ENCODE measurements at places on chromosomes 4 and X.

GRCh38 chr4:103802766-103803165 is 83.0 kb upstream of the TACR3 start:
- no peak for DNase-seq

- DNase-seq: no peak
Measured at GRCh38 chr4:184568770-184569169, 80.5 kb downstream of the CASP3 start.

DNA sequence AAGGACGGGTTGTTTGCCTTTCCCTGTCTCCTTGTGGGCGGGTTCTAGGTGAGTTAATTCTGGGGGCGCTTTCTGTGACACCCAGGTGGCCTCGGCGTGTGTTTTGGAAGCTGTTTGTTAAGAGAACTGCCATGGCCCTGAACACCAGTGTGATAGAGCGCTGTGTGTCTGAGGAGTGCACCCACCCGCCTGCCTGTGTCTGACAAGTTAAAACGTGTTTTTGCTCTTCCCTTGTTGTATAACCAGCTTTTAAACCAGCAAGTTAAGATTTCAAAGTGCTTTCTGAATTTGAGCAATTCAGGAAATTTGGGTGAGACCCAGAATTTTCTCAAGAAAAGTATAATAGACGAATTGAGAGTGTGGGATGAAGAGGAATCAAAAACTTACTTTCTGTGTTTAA is 55.2 kb upstream of the HGFAC start:
- DNase-seq: no peak

- DNase-seq: peak; percentile 58
Measured at GRCh38 chr4:87465739-87466366, 43.5 kb downstream of the NUDT9 start.

GRCh38 chr4:139454111-139455045 is at the start of gene RAB33B:
RAB33B (plus strand) TSS chr4:139454121; CDS start chr4:139454196, 75 bp downstream.
- DNase-seq: peak; percentile 92

DNA sequence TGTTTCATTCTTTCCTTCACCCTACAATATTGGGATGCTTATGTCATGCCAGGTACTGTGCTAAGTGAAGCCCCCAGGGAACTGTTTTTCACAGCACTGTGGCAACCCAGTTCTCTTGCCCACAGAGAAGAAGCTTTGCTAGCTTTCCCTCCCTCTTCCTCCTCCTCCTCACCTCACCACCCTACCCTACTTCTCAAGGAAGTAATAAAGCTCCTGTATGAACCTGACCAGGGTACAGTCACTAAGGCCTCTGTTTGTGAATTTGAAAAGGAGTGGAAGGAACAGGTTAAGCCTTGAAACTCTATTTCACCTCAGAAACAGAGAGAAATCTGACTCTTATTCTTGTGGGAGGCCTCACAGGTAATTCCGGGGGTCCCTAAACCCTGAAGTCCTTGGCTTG is 219.4 kb upstream of the RADX start:
- DNase-seq: no peak

DNA sequence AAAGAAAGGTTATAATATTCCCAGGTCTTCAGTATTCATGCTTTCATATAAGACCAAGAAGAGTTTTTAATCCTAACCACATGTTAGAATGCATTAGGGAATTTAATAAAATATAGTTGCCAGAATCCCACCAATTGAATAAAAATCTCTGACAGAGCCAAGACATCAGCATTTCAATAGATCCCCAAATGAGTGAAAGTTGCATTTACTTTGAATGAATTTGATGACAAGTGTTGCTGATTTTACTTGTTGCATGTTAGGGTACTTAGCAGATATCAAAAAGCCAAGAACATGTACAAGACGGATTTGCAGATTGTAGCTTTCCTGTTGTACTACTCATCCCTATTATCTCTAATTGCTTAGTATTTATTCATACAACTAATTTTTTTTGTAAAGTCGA is 39.9 kb upstream of the PRR27 start:
- no peak for DNase-seq

GRCh38 chr4:156575430-156576073 is 396.0 kb downstream of the PDGFC start:
- peak; percentile 52 for DNase-seq

- peak; percentile 78 for DNase-seq
Measured at GRCh38 chr4:13905543-13905942, 278.0 kb upstream of the BOD1L1 start.

- DNase-seq: peak; percentile 86
Measured at GRCh38 chrX:150155436-150156035, 207.6 kb upstream of the MAMLD1 start.

- DNase-seq: no peak
Measured at GRCh38 chr4:22877486-22878052, 184.8 kb downstream of the GBA3 start.

DNA sequence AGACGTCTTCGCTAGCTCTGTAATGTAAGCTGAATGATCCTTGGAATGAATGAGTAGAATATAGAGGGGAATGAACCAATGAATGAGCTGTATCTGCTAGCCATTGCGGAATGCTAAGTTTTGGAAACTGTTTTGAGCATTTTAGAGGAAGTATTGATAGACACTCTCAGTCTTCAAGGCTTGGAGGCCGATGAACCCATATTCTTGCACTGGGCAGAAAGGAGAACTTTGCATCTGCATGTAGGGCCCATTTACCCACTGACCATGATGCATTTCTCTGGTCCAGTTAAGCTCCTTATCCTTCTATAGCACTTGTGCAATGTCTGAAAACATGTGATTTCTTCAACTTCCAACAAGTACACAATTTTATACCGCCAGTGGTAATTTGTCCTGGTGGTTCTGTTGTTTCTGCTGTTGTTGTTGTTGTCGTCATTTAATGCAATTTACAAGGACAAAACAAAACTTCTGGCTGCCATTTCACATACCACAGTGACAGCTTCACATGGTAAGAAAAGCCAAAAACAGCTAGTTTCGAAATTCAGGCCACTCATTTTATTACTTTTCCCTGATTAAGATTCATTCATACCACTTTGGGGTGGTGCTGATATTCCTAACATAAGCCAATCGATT is 85.0 kb upstream of the MTM1 start:
- no peak for DNase-seq

GRCh38 chrX:129786210-129786651 is 6.5 kb downstream of the SASH3 start:
- DNase-seq: no peak

DNA sequence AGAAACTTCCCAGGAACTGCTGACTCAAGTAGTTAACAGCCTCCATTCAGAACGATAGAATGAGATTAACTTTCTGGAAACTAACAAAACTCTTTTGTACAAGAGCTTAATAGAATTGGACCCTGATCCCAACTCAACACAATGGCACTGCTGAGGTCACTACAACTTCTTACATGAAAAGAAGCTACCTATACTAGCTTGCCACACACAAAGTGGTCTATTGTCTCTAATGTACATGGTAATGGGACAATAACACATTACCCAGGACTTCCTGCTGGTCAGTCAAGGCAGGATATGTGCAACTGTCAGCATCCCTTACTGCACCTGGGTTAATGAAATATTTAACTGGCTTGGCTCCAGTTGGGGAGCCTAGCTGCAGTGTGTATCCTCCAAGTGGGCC is 56.2 kb downstream of the BRCC3 start:
- no peak for DNase-seq

- peak; percentile 10 for DNase-seq
Measured at GRCh38 chr4:185726931-185727330, 85.1 kb downstream of the SORBS2 start.

DNA sequence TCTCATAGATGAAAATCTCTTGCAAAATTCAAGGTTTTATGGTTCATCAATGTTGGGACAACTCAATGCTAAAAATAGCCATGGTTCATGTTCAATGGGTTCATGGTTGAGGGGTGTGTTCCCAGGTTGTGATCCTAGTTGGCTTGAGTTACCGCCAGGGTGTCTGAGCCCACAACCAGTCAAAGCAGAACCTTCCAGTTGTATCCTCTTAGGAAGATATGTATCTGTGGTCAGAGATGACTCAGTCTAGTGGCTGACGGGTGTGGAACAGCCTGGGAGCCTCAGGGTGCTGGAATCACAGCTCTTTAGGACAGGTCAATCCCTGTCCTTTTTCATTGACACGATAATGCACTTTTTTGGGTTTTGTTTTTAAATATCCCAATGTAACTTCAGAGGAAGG is 192.3 kb upstream of the NR3C2 start:
- DNase-seq: no peak

DNA sequence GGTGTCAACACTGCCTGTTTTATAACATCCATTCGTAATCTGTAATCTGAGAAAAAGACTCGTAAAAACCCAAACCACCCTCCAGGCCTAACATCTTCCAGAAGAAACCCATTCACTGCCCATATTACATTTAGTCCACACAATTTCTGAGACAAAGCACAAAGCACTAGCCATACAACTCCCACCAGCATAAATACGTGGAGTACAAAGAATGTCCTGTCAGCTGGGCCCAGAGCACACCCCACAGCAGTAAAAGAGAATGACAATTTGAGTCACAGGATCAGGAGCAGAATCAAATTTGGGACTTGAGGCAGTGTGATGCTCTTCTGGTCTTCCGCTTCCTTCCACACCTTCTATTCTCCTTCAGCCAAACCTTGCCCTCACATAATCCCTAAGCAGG is 6.8 kb downstream of the MECP2 start:
- DNase-seq: no peak

DNA sequence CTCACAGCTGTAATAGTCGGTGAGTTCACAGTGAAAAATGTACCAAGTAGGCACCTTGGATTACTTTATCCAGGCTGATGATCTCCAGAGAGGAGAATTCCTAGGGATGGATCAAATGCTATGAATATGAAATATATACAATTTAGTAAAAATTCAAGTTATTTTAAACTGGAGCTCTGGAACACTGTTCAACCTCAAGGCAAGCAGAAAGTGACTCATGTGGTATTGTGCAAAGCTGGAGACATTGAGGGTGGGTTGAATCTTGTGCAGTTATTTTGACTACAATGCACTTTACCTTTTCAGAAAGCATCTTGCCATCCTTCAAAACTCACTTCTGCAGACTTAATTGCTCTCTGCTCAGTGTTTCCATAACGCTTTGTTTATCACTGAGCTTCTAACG is 43.4 kb downstream of the OSTC start:
- no peak for DNase-seq

- DNase-seq: peak; percentile 13
Measured at GRCh38 chr4:149465955-149466354, 349.7 kb downstream of the IQCM start.

- no peak for DNase-seq
Measured at GRCh38 chr4:55002431-55002830, 123.0 kb downstream of the KDR start.

- peak; percentile 98 for DNase-seq
Measured at GRCh38 chr4:128823025-128823661, 13.6 kb downstream of the JADE1 start.

DNA sequence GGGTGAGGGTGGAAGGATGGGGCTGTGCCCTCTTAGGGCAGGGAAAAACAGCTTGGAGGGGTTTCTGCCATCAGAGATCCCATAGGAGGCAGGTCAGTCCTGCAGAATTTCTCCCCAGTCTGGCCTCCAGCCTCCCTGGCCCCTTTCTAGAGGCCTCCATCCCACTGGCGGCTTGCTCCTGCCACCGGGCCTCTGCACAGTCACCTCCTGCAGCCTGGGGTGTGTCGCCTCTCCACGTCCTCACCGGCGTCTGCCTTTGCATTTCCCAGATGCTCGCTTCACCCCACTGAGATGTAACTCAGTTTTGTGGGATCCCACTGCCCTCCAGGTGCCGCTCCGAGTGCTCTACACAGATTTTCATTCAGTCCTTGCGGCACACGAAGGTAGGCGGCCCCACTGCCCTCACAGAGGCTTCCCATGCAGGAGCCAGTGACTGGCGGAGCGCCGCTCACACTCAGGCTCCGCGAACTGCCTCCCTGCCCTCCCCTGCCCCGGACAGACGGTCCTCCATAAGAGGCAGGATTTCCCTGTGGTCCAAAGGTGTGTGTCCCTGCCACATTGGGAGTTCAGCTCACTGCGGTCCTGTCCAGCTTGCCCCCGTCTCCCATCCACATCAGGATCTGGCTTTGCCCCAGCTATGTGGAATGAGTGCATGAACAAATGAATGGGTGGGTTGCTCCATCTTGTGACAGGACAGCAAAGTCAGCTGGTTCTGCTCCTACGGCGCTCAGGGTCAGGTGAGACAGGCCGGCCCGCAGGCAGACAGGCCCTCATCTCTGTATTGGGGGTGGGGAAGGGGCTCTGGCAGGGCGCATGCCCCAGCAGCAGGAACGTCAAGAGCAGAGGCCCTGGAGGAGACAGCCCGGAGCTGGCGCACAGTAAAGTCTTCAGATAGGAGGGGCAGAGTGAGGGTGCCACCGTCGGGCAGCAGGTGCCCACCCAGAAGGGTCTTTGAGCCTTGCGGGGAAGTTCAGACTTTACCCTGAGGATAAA is 2.7 kb upstream of the TMEM271 start:
- no peak for DNase-seq

DNA sequence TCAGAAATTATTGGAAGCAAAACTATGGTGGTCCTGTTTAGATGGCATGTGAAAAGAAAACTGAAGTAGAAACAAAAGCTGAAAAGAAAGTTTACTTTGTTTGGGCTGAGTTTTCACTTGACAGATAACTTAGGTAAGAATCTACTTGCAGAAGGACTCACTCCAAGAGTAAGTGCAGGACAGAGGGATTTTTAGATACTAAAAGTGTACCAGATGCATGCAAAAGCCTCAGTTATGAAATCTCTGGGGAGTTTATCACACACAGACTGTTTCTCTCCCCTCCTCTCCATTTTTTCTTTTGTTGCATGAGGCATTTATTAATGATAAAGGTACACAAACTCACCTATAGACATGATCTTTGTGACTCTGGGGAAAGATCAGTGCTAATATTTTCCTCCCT is 127.5 kb upstream of the GIMD1 start:
- DNase-seq: no peak

DNA sequence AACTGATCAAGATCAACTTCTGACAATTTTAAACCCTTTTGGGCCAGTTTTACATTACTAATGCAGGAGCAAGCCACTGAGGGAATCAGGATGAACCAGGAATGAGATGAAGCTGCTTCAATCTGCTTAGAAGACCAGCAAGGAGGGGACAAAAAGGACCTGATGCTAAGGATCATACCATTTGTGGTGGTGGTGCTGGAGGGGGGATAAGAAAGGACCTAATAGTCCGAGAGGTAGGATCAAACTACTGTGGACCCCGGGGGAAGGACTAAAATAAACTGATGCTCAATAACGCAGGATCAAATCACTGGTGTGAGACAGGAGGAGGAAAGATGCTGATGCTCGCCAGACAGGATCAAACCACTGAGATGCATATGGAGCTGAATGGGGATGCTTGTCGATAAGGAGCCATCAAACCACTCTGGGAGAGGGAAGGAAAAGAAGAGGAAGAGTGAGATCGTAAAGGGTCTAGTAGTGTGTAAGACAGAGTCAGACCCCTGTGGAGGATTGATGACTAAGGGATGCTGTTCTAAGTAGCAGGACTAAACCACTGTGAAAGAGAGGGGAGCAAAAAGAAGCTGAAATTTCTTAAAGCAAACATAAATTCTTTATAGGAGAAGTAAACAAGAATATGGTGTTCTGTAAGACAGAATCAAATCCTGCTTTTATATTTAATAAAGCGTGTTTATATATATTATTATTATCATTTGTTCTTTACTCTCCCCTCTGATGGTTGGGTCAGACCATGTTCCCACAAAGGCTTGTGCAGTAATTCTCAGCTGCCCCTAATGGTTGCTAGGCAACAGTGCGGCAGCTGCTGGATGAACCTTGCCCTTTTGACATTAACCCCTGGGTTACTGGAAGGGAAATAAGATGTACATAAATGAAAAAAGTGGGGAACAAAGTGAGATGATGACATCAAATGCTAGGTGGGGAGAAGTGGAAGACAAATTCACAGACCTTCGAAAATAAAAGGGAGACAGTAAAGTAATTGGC is 432.5 kb upstream of the FGF16 start:
- DNase-seq: no peak

Data from EH (cell line).